CD4-positive, alpha-beta T cell treated with Interleukin-4 for 4 hours (primary cell): ENCODE measurements at places on chromosomes 5 and 9.

- DNase-seq: no peak
Observed at GRCh38 chr9:88387036-88387551, 1.1 kb upstream of the SPIN1 start.

DNA sequence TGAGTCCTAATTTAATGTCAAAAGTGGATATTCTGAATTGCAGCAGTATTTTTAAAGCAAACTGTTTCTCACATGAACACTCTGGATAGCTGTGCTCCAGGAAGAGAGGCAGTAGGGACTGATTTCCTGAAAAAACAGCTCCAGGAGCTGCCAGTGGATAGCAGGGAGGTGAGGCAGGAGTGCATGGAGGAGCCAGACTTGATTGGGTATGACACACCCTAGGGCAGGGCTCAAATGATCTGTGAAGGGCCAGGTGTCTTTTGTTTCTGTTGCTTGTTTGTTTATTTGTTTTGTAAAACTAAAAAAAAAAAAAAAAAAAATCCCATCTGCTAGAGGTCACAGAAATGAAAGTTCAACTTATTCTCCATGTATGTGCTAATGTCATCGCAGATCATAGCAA is 83.4 kb downstream of the ADRB2 start:
- no peak for DNase-seq

- no peak for DNase-seq
Observed at GRCh38 chr5:92207151-92207550, 824.0 kb upstream of the ARRDC3 start.

- no peak for DNase-seq
Observed at GRCh38 chr9:34627716-34628655, 880 bp downstream of the ARID3C start.

DNA sequence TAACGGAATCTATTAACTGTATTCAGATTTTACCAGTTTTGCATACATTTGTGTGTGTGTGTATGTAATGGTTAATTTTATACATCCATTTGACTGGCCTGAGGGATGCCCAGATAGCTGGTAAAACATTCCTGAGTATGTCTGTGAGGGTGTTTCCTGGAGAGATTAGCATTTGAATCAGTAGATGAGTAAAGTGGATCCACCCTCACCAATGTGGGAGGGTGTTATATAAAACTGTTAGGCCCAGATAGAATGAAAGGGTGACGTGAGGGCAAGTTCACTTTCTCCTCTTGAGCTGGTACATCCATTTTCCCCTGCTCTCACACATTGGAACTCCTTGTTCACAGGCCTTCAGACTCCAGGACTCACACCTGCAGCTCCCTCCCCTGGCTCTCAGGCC is 88.7 kb downstream of the EMB start:
- no peak for DNase-seq

DNA sequence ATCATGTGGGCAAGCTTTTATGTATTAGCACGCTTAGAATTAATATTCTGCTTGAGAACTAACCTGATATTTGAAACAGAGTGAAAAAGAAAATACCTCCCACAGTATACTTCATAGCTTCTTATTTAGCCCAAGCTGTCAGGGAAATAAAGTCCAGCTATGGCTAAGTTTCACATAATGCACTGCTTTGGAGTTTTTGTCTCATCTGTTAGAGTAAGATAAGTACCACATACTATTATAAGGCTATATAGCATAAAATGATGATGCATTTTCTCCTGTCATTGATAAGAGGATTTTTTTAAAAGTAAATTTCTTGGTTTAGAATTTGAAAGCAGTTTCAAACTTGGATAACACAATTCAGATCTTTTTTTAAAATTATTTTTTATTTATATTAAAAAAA is 2.4 kb upstream of the ANKDD1B start:
- DNase-seq: no peak

- no peak for DNase-seq
Observed at GRCh38 chr9:17135295-17136160, 688 bp downstream of the CNTLN start.

DNA sequence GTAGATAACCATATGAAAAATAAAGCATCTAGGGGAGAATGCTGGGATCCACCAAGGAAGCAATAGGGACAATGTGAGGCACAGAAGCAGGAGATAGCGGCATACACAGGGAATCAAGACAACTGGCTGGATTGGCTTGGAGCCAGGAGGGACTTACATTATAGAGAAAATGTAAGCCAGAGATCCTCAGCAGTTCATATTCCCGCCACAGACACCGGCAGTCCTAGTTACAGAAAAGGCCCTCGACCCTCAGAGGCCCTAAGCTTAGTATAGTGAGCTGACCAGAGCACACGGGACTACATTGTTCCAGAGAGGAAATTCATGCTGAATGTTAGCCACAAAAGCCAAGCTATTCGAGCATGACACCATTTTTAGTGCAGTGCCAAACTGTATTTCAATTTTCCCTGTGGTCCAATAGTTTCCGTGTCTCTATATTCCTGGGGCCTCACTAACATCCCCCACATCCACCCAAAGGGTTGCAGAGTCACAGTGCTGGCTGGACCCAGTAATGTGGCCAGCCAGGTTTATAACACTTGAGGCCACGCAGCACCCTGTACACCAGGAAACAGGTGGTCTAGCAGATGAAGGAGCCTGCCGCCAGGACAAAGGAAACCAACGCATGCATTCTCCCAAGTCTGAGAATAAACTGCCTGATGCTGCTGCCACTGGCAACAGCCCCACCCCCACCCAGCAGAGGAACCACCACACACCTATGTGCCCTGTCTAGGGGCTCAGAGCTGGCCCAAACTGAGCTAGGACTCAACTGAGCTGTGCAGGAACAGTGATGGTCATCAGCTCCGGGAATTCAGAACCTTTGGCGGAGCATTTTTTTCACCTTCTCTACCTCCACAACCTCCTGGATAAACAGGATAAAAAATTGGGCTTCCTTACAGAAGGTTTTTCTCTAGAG is 693.2 kb upstream of the CHD1 start:
- no peak for DNase-seq

DNA sequence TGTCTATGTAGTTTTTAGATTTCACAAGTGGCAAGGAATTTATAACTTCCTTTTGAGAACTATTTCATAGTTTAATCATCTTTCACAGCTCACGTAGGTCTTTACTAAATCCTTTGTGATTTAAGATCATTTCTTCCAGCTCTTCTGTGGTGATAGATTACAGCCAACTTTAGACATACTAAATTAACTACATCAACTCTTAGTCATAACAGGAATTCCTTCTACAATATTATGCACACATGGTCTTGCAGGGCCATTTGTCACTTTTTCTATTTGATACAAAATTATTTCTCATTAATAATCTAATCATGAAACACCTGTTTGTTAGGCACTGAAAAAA is 208.4 kb downstream of the PDE4D start:
- DNase-seq: no peak

- DNase-seq: no peak
Observed at GRCh38 chr5:112986224-112986623, 9.6 kb downstream of the DCP2 start.

- DNase-seq: no peak
Observed at GRCh38 chr9:108865037-108865436, 3.0 kb downstream of the ACTL7A start.
